ENCODE measurements at places on chromosomes 3 and 15.
A peak's percentile ranks its signal among the peaks of the same experiment; 100 is the strongest.

DNA sequence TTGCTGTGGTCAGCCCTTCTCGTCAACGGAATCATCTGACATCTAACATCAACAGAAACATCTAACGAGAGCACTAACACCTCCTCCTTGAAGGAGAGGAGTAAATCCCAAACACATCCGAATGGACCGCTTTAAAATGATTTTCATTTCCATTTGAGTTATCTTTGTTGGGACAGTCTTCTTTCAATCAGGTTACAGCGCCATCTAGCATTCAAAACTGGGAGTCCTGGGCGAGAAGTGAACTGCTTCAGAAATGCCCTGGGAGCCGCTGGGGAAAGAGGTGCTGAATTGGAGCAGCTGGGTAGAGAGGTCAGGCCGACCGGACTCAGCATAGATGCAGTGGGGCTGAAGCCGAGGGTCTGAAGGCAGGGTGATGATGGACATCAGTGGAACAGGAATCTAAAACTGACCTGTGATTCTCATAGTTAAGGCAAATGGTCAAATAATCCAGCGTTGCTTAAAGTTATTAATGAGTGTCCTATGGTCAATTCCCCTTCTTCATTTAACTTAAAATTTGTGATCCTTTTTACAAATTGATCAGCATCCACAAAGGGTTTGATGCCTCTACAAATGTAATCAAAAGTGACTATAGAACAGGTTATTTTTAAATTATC lies 170.0 kb upstream of the NDN start:
- DNase-seq = no peak

DNA sequence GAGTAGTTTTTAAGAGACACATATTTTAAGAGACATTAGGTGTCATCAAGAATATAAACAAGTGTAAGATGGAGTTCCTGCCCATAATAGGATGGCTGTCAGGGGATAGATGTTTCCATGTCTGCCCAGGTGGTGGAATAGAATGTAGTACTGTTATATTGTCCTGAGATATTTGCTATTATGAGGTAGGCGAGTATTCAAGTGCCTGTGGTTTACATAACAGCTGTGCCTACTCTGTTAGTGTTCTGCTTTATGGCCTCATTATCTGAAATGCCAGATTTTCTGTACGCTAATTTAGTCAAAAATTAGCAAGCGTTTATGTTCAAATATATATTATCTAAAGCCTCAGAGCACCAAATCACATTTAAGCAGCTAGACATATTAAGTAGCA lies 360.2 kb upstream of the ROPN1 start:
- no peak for DNase-seq

DNA sequence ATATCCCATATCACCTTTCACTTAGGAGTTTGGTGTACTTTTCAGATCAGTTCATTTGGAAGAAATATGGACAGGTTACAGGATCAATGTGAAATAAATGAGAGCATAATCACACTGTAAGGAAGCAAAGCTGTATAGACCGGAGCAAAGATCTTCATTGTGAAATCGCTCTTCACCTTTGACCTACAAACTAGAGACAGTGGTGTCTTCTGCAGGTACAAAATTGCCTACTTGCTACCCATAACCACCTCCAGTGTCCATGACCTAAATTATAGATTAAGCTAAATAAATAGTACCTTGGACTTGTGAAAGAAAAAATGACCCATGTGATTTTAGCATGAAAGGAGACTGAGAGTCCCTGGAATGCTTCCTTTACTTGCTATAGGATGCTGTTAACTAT lies 379.5 kb upstream of the SUCLG2 start:
- no peak for DNase-seq

DNA sequence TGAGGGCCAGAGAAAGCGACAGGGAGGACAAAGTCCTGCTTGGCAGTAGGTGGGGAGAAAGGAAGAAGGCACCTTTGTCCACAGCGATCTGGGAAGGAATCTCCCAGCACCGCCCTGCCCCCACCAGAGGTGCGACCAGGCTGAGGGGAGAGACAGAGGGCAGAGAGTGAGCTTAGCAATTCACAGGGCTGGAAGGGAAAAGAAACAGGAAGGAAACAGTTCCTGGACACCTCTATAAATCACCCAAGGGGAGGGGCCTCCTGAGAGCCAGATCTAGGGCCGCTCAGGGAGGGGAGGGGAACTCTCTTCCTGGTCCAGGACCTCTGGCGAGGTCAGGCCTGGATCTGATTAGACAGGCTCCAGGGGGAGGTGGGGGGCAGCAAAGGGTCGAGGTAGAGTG lies 35.4 kb downstream of the RNU5B-1 start:
- no peak for DNase-seq

GRCh38 chr3:117543521-117543920 lies 833.9 kb downstream of the TUSC7 start:
- DNase-seq = no peak

- no peak for DNase-seq
These were observed 84.9 kb upstream of the SKOR1 start for GRCh38 chr15:67740405-67740804.

- DNase-seq = no peak
These were observed 25.3 kb downstream of the CHDH start for GRCh38 chr3:53820756-53821580.

GRCh38 chr15:30885814-30886213 lies 17.9 kb upstream of the FAN1 start:
- no peak for DNase-seq

GRCh38 chr3:48268381-48268935 lies 27.6 kb downstream of the ZNF589 start:
- DNase-seq = peak; percentile 75

- DNase-seq = no peak
These were observed 213.5 kb upstream of the PRICKLE2 start for GRCh38 chr3:64438812-64439211.

GRCh38 chr15:94703596-94703995 lies 472.2 kb downstream of the MCTP2 start:
- no peak for DNase-seq

GRCh38 chr15:49492151-49492550 lies 69.1 kb downstream of the FGF7 start:
- DNase-seq = no peak

- no peak for DNase-seq
These were observed 216.1 kb downstream of the NAALADL2 start for GRCh38 chr3:175075269-175075668.

DNA sequence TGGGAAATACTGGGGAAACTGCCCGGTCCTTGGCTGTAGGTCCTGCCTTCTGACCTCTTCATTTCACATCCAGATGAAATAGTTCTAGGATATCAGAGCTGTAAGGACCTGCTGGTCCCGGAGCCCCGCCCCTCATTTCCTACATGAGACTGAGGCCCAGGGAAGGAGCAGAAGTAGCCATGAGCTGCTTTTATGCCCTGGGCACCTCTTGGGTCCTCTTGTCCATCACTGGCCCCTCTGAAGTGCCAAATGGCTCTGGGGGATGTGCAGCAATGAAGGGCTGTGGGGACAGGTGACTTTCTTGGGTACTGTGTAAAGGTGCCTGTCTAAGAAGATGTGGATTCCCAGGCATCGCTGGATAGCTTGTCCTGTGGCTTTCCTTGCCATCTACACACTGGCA lies 40.3 kb upstream of the ESYT3 start:
- DNase-seq = no peak

DNA sequence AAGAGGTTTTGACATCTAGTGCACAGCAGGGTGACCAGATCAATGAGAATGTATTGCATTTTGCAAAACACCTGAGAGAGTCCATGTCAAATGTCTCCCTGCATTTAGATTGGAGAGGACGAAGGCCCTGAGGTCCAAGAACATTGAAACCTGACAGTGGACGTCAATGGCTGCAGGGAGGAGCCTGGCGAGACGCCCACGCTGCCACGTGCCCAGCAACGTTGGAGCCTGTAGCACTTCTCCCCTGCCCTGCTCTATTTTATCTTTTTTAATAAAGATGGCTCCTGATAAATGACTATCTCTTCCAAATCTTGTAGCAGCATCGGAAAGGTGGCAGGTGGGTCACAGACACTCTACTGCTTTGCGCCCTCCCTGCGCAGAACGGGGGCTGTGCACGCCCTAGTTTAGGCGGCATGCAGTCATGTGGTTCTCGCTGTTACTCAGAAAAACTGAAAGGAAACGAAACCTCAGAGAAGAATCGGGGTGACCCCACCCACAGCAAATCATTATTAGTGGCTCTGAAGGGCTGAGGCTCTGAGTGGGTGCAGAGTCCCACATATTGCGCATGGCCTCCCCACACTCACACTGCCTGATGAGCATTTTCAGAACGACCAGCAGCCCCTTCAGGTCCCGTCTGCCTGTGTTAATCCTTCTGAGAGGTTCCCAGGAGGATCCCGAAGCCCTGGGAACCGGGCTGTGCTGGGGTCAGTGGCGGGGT lies 62.5 kb upstream of the TAMM41 start:
- DNase-seq = no peak

GRCh38 chr3:14847613-14848541 lies 29.1 kb downstream of the FGD5 start:
- no peak for DNase-seq

- DNase-seq = no peak
These were observed 27.0 kb downstream of the CCNL1 start for GRCh38 chr3:157132936-157133335.

GRCh38 chr3:66395635-66396034 lies 105.2 kb downstream of the LRIG1 start:
- DNase-seq = no peak

DNA sequence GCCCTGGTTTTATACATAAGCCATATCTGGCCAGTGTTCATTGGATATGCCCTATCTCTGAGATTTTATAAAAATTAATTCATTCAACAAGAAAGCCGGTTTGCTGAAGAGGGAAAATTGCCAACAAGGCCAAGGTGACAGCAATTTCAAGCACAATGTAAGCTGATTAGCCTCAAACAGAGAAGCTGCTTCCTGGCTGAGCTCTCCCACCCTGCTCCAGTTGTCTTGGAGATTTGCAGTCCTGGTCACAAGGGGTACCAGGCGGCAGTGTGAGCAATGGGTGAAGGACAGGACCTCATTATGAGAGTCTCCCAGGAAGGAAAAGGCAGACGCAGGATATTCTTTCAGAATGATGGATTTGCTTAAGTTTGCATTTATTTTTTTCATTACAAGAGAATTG lies 5.4 kb upstream of the THSD4 start:
- DNase-seq = no peak

DNA sequence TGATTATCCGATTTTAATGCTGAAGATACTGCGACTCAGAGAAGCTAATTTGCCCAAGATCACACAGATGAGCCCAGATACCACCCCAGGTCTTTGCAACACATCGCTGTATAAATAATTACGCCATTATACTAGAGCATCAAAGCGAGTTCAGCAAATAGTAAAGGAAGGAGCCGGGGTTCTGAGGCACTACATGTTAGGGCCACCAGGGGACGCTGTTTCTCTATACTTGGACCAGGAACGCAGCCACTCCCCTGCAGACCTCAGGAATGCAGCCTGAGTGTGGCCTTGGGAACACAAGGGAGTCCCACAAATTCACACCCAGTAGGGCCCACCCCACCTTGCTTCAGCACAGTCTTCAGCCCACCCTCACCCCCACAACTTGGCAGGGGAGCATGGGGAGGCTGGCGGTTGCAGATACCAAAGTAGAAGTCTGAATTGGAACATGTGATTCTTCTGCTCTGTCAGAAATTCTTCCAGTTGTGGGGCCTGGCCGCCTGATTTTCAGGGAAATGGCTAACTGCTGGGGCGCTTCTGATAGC lies 57.8 kb upstream of the RYK start:
- peak; percentile 63 for DNase-seq

DNA sequence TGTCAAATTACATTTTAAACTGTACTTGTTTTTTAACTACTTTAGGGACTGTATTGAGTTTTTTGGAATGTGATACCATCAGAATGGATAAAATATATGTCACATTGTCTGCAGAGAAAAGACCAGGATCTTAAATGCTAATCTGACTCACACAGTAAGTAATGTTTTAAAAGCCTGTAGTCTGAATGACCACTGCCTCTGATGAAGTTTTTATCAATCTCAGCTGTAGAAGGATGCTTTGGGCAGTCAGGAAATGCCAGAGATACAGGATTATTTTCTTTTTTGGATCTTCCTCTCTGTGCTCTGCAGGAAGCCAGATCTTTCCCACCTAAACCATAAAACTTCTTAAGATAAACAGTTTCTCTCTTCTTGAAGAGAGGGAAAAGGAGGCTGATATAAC lies 73.1 kb upstream of the PRTG start:
- DNase-seq = no peak

DNA sequence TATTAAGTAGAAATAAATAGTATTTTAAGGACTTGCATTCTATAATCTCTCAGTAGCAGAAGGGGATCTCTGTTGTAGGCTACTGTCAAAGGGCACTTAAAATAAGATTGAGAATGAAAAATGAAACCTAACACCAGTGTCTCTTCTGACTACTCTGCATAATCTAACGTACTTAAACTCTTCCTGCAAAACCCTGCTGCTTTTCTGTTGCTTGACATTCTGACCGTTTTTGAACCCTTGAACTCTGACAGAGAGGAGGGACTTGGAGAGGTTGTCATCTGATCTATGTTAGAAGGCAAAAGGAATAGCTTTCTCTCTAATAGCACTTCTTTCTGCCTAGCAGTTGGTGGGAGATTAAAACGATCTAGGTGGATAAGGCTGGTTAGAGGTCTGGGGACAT lies 204.6 kb downstream of the ZIC1 start:
- no peak for DNase-seq

DNA sequence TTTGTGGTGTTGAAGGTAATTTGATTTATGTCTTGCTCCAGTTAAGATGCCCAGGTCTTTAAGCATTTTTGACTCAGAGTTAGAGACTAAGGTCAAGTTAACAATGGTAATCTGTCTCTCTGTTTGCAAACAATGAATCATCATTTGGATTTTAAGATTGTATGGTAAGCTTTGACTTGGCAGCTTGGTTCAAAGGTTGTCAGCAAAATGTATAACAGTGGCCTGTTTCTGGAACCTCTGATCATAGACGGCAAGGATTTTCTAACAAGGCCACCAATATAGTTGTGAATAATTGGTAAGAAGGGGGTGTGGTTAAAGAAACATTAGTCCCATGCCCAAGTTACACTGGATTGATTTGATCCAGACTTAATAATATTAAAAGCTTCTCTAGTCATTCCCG lies 775.2 kb upstream of the GOLIM4 start:
- no peak for DNase-seq

- DNase-seq = peak; percentile 54
These were observed 13.1 kb downstream of the TNK2 start for GRCh38 chr3:195895078-195895860.

DNA sequence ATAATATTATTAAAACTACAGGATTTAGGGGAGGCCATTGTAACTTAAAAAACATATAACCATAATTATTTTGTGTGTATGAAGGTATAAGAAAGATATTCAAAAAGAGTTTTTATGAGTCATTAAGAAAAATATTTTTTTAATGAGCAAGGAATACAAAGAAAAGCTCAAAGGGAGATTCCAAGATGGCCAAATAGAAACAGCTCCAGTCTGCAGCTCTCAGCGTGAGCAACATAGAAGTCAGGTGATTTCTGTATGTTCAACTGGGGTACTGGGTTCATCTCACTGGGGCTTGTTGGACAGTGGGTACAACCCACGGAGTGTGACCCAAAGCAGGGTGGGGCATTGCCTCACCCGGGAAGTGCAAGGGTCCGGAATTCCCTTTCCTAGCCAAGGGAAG lies 336.1 kb downstream of the TBL1XR1 start:
- DNase-seq = no peak

GRCh38 chr15:79091204-79091867 lies 756 bp upstream of the RASGRF1 start:
- no peak for DNase-seq
